Progenitor cell of endocrine pancreas (in vitro differentiated cells): ENCODE measurements at places on chromosomes 7 and 10. TPM values are rescaled to one million over a fixed set of nuclear protein-coding genes. Genes with fewer than 3 reads are reported as not detected.

The ATG9B gene
- 0.58 and 0.79 TPM in 2 replicates for total RNA-seq

The UCN3 gene
- 1.00 and 1.3 TPM in 2 replicates for total RNA-seq

DNA sequence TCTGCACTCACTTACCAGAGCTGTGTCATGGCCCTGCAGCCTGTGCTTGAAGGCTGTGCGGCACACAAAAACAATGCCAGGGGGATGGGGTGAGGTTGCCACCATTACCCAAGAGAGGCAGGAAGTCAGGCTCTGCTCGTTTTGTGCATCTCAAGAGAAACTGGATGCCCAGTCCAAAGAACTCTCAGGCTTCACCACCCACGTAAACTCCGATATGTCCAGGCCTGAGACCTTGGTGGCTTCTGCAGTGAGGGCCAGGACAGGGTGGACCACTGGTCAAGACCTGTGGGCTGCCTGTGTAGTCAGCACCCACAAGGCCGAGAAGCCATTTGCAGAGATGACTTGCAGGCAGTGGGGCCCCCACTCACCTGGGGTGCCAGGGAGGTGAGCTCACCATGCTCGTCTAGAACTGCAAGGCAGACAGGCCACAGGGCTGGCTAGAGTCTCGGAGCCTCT is 54.7 kb upstream of the EBF3 start:
- no peaks in the 10 kb centered on the region for H3K36me3 ChIP-seq
- H3K4me3 ChIP-seq: no peak overlapping the region
- peaks cover 17% of the 10 kb centered on the region for H3K27me3 ChIP-seq
- no peak for DNase-seq
- H3K4me1 ChIP-seq: no peaks in the 10 kb centered on the region

GRCh38 chr10:71396084-71396710 is 523 bp upstream of the CDH23 start:
- peak; percentile 54 for DNase-seq
- H3K27ac ChIP-seq: peak overlapping the region; percentile 63
- peaks cover 83% of the 10 kb centered on the region for H3K27me3 ChIP-seq
- H3K36me3 ChIP-seq: no peaks in the 10 kb centered on the region
- H3K4me3 ChIP-seq: peak overlapping the region; percentile 63
- H3K4me1 ChIP-seq: peaks cover 1% of the 10 kb centered on the region

DNA sequence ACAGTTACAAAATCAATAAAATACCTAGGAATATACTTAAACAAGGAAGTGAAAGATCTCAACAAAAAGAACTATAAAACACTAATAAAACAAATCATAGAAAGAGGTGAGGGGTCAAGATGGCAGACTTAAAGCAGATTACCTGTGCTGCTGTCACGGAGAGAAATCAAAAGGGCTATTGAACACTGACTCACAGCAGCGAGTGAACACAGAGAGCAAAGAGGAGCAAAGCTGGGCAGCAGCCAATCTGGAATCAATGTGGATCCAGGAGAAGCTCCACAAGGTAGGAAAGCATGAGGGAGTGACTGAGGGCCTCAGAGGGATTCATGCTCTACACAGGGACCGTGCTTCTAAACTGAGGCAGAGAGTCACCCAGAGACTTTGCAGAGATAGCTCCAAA is 562.0 kb upstream of the SEMA3D start:
- peaks cover 2% of the 10 kb centered on the region for H3K4me1 ChIP-seq
- H3K27ac ChIP-seq: no peak overlapping the region
- no peak overlapping the region for H3K4me3 ChIP-seq
- H3K27me3 ChIP-seq: no peaks in the 10 kb centered on the region
- H3K36me3 ChIP-seq: peaks cover 16% of the 10 kb centered on the region
- DNase-seq: no peak
